Suppressor macrophage (primary cell): ENCODE measurements at places on chromosomes 12 and 14.
A peak's percentile ranks its signal among the peaks of the same experiment; 100 is the strongest.

- peak; percentile 57 for DNase-seq
Measured at GRCh38 chr12:93441081-93441616, 598 bp downstream of the UBE2N start.

- no peak for DNase-seq
Measured at GRCh38 chr12:67669217-67669933, 20.8 kb downstream of the DYRK2 start.

- peak; percentile 70 for DNase-seq
Measured at GRCh38 chr12:69039911-69040310, 106.9 kb upstream of the CPM start.

DNA sequence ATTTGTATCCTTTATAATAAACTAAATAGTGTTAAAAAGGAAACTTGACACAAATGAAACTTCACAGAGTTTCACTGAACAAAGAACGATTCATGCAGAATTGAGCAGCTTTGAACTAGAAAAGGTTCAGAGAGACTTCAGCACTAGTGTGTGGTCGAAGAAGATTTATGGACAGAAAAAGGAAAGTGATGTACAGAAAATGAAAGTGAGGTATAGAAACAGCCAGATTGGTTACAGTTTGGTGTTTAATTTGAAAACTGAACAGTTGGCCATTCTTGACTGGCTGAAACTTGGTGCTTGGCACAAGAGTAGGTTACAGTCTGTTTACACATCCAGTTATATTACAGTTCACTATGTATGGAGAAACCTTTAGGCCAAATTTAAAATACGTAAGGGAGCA, 207.1 kb downstream of the GALC start:
- no peak for DNase-seq

- DNase-seq: peak; percentile 81
Measured at GRCh38 chr12:69570545-69571399, 14.5 kb upstream of the CCT2 start.

GRCh38 chr12:76591476-76591875, 31.9 kb upstream of the OSBPL8 start:
- DNase-seq: peak; percentile 44

DNA sequence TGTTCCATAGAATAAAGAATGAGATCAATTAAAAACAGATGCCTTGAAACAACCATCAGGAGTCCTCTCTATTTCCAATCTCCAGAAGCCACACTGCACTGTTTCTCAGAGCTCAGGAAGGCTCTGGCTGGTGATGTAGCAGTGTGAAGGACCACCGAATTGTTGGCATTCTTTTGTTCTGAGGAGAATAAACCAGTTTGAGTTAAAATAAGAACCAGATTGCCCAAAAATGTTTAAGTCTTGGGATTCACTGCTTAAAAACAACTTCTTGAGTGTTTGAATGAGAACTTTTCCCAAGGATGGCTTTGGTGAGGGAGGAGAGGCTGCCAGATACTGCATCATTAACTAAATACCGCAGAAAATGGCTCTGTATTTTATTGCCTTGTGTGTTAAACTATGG, 341.2 kb downstream of the C12orf75 start:
- no peak for DNase-seq
